ENCODE measurements at places on chromosomes 11 and 22.
A peak's percentile ranks its signal among the peaks of the same experiment; 100 is the strongest.

DNA sequence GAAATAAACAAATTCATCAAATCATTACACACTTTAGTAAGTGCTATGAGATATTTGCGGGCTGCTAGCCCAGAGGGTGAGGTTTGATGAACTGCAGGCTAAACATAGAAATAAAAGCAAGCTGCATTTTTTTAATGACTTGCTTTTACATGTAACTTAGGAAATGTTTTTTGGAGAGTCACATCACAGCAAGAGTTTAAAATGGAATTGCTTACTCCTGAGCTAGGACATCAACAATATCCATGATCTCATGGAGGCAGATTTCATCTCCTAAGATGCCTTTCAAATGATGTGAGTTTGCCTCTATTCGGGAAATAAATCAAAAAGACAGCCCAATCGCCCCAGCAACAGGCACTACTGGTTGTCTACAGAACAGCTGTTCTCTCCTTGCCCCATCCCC lies 73.4 kb upstream of the CD44 start:
- DNase-seq = no peak

GRCh38 chr22:37498289-37498909 lies 12.2 kb upstream of the MFNG start:
- DNase-seq = no peak

- peak; percentile 28 for DNase-seq
Observed at GRCh38 chr11:113862435-113862834, 12.9 kb downstream of the USP28 start.

- no peak for DNase-seq
Observed at GRCh38 chr22:41397143-41397811, 15.5 kb downstream of the TEF start.

DNA sequence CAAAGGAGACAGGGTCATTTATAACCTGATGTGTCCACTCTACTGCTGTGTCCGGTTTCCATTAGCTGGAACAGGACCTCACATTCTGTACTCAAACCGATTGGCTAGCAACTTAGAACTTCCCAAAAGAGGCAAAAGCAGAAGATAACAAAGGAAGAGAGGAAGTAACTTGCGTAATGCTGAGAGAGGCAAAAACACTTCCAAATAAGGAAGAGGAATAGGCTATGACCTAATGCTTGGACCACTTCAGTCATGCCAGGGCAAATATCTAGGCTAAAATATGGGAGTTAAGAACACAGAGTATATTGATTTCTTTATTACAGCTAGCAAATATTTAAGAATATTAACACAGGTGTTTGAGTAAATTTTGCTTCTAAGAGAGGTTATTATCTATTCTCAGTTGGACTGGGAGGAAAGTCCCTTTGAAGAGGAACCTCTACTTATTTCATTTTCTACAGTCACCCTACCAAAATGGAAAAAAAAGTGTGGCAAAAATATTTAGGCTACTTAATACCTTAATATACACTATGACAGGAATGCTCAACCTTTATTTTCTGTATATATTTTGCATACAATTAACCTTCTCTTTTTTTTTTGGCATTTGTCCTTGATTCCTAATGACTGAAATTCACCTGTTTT lies 499.8 kb upstream of the CHORDC1 start:
- DNase-seq = no peak

GRCh38 chr11:281486-282161 lies 3.4 kb downstream of the NLRP6 start:
- no peak for DNase-seq

DNA sequence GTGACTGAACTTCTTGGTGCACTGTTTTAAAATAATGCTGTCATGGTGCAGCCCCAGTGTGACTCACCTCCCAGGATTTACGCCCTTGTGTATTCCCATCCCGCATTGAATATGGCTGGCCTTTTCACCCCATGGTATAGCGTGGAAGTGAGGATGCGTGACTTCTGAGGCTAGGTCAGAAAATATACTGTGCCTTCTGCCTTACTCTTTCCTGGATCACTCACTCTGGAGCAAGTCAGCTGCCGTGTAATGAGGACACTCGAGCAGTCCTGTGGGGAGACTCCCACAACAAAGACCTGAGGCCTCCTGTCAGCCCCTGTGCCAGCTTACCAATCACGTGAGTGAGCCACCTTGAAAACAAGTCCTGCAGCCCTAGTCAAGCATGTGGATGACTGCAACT lies 471.9 kb upstream of the KIRREL3 start:
- peak; percentile 53 for DNase-seq

GRCh38 chr11:69863544-69864200 lies 44.5 kb upstream of the FGF3 start:
- DNase-seq = no peak

GRCh38 chr11:99281331-99281730 lies 260.6 kb downstream of the CNTN5 start:
- DNase-seq = no peak

- no peak for DNase-seq
Observed at GRCh38 chr11:47399860-47400767, 8.3 kb upstream of the SLC39A13 start.

- no peak for DNase-seq
Observed at GRCh38 chr11:47981667-47982404, 1.5 kb downstream of the PTPRJ start.

DNA sequence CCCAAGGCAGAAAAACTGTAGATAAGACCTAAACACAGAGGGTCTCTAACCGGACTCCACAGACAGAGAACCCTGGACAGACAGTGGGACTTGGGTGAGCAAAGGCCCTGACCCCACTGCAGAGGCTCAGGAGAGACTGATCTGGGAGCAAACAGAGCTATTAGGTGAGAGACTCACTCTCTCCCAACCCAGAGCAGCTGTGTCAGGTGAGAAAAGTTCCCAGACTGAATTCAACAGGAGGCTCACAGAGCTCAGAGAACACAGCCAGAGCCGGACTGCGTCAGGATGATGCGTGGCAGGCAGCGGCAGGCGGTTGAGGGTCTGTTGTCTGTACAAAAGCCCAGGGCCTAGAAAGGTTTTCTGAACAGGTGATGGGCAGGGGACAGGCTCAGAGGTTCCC lies 5.5 kb downstream of the RFPL2 start:
- DNase-seq = no peak

GRCh38 chr11:2196970-2197770 lies 25.6 kb upstream of the TH start:
- DNase-seq = peak; percentile 39

GRCh38 chr11:96335388-96335787 lies 7.6 kb downstream of the MAML2 start:
- DNase-seq = no peak

GRCh38 chr22:35971456-35972119 lies 57.0 kb downstream of the RBFOX2 start:
- no peak for DNase-seq

DNA sequence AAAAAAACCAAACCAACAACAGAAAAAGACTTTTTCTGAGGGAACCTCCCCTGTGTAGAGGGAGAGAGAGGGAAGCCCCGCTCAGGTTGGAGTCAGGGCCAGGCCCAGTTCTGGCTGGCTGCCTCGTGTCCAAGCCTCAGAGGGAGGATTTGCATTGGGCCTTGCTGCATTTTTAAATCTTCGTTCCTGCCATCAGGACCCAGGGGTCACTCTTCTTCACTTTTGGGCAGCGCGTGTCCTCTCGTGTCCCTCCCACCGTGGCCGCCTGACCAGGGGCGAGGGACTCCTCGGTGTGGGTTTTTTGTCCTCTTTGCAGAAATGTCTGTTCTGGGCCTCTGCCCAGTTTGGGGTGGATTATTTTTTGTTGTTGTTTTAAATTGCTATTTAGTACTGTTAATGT lies 57.9 kb downstream of the LRRC74B start:
- no peak for DNase-seq

GRCh38 chr11:126868741-126869140 lies 131.8 kb downstream of the KIRREL3 start:
- no peak for DNase-seq

- no peak for DNase-seq
Observed at GRCh38 chr11:6894097-6894496, 1.8 kb upstream of the OR2D2 start.

DNA sequence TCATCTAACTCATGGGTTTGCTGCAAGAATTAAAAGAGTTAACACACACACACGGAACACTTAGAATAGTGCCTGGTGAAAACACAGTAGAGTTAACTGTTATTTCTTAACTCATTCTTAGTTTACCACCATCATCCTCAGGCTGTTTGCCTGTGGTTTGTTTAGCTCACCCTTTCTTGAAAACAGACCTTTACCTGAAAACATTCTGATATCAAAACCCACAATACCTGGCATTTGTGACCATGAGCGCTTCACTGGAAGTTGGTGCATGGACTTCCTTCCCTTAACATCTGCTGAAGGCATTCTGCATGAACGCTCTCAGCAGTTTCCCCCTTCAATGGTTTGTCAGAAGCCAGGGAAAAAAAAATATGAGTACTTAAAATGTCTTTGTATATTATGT lies 256.0 kb downstream of the ETS1 start:
- no peak for DNase-seq

- DNase-seq = no peak
Observed at GRCh38 chr11:23502826-23503225, 642.6 kb upstream of the CCDC179 start.

DNA sequence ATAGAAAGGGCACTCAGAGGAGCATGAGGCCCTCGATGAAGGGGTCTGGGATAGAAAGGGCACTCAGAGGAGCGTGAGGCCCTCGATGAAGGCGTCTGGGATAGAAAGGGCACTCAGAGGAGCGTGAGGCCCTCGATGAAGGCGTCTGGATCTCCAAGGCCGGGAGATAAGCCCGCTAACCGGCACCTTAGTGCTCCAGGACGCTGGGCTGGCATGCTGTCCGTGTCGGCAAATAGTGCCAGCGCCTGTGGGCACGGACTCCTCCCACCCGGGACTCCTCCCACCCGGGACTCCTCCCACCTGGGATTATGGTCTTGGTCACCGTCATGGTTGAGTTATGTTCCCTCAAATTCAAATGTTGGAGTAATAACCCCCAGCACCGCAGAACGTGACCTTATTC lies 725.3 kb downstream of the BRD1 start:
- DNase-seq = no peak

- DNase-seq = no peak
Observed at GRCh38 chr11:122240638-122241037, 124.6 kb upstream of the BLID start.

DNA sequence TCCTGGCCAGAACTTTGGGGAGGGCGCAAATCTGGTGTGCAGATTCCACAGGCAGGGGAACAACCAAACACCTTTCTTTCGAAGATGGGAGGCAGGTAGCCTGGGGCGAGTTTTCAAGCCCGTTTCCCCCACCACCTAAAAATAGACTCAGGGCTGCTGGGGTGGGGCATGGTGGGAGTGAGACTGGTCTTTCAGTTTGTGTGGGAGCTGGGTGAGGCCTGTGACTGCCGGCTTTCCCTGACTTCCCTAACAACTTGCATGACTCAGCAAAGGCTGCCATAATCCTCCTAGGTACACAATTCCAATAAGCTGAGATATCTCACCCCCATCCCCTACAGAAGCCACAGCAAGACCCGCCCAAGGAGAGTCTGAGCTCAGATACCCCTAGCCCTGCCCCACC lies 4.3 kb upstream of the OR5B12 start:
- no peak for DNase-seq

GRCh38 chr11:19102521-19102900 lies 14.5 kb upstream of the ZDHHC13 start:
- no peak for DNase-seq

DNA sequence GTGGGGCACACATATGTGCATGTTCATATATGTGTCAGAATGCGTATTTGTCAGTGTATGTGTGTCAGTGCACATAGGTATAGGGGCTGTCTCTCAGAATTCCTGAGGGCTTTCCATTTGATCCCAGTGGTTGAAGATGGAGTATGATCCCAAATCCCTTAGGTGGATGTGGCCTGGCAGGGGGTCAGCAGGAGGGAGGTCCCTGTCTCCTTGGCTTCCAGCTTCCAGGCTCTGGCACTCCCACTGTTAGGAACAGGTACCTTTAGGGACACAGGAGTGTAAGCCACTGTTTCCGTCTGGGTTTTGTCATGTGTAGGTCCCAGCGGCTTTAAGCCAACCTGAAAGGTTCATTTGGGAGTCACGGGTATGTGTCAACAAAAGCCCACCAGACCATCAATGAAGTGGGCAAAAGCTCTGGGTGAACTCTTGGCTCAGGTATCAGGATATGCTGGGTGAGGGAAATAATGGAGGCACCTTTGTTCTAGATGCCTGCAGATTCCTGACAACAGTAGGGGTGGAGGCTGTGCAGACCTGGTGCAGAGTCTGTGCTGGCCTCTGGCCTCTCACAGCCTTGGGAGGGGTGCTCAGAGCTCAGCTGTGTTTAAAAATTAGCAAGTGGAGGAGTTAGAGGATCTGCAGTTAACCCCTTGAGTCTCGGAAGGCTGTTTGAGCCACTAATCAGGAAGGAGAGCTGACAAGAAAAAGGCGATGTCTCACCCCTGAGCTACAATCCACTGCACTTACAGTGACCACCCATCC lies 9.0 kb downstream of the KCNQ1OT1 start:
- DNase-seq = no peak

DNA sequence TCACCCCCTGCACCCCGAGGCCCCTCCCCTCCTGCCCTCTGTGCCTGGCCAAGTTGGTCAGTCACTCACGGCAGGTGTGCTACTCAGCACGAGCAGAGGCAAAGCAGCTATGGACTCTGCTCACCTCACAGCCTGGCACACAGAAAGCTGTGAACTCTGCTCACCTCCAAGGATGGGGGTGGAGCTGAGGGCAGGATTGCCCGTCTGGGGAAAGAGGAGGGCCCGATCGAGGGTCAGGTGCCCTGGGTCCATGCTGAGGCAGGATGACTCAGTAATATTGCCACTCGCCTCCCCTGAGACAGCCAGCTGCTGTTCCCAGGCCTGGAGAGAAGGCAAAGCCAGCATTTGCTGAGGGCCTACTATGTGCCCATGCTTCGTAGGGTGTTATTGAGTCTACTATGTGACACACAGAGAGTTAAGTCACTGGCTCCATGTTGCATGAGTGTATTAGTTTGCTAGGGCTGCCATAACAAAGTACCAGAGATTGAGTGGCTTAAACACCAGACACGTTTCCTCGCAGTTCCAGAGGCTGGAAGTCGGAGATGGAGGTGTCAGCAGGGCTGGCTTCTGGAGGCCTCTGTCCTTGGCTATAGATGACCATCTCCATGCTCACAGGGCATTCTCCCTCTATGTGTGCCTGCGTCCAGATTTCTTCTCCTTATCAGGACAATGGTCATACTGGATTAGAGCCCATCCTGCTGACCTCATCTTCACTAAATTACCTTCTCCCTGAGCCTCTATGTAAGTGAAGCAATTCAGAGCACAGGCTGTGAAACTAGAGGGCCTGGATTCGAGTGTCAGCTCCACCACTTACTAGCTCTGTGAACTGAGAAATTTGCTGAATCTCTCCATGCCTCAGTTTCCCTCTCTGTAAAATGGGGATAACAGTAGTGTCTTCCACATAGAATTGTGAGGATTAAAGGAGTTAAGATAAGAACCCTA lies 13.2 kb upstream of the TSKU start:
- DNase-seq = no peak

All from NCI-H510A (cell line).